Trophoblast cell (in vitro differentiated cells and primary cell): ENCODE measurements at places on chromosomes 2 and 18.

DNA sequence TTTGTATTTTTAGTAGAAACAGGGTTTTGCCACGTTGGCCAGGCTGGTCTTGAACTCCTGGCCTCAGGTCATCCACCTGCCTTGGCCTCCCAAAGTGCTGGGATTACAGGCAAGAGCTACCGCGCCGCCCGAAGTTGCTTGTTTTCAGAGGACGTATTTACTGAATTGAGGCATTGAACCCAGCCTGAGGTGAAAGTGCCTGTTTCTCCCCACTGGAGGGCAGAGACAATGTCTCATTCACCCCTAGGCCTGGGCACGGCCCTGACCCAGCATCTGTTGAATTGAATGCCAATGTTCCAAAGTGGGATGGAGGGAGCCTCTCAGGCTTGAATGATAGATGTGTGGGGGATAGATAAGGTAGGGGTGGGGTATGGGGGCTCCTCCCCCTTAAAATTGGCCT is 4.5 kb upstream of the TMBIM1 start:
- peak; percentile 25 for DNase-seq

DNA sequence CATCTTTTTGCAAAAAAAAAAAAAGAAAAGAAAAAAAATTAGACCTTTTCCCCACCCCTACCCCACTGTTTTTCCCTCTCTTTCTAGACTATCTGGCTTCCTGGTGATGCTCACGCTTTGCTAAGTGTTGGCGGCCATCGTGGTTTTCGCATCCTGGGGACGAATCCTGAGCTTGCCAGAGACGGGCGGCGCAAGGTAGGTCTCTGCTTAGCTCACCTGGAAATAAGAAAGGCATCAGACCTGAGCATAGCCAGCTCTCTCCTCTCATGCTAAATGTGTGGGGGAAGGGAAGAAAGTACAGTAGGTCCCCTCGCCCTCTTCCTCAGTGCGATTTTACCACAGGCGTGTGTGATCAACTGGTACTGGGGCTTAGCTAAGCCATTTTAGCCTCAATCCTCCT is 90.5 kb downstream of the KLHL29 start:
- no peak for DNase-seq

GRCh38 chr2:1614564-1614963 is 129.8 kb downstream of the PXDN start:
- no peak for DNase-seq

DNA sequence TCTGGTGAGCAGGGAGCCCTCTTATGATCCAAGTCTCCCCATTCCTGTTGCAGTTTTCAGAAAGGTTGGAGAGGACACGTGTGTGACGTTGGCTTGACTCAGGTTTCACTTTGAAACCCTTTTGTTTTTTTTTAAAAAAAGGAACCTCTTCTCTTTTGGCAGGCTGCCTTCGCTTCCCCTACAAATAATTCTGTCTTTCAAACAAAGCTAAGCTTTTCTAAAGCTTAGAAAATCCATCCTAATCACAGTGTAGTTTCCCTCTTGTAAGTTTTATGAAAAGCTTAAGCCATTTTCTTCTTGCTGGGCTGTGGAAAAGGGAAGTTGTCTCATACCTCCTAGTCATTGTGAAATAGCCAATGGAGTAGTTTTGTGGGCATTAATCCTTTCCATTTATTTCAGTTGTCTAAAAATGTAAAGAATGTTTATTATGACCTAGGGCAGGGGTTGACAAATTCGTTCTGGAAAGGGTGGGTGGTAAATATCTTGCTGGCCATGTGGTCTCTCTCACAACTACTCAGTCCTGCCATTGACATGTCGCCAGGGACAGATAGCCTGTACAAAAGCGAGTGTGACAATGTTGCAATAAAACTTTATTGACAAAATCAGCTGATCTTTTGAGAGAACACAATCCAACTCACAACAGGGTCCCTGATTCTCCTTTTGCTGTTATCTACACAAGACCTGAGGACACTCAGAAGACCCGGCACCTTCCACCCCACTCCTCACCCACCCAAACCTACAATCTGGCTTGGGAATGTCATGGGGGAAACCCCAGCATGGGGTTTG is 878.8 kb downstream of the RNF144A start:
- DNase-seq: peak; percentile 3

DNA sequence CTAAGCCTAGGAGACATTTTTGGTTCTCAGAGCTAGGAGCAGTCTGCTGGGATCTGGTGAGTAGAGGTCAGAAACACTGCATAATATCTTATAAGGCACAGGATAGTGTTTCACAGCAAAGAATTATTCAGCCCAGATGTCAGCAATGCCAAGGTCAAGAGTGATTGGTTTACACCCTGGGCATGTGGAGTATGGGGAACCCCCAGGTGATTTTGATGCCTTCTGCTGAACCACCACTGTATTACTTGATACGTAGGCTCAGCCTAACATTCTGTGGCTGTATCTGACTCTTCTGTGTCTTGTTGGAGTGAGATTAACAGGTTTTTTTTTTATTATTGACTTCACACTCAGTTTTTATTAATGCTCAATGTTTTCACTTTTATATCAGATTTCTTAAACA is 6.0 kb downstream of the DDX18 start:
- no peak for DNase-seq

DNA sequence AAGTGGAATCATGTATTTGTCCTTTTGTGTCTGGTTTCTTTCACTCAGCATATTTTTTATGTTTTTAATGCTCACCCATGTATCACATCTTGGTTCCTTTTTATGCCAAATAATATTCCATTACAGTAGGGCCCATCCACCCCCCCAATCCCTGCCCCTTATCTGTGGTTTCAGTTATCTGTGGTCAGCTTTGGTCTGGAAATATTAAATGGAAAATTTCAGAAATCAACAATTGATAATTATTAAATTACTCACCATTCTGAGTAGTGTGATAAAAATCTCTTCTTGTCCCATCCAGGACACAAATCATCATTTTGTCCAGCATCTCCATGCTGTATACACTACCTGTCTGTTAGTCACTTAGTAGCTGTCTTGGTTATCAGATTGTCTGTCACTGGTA is 66.7 kb downstream of the BIRC6 start:
- DNase-seq: no peak

GRCh38 chr2:167297292-167297691 is 409.0 kb downstream of the XIRP2 start:
- DNase-seq: no peak

DNA sequence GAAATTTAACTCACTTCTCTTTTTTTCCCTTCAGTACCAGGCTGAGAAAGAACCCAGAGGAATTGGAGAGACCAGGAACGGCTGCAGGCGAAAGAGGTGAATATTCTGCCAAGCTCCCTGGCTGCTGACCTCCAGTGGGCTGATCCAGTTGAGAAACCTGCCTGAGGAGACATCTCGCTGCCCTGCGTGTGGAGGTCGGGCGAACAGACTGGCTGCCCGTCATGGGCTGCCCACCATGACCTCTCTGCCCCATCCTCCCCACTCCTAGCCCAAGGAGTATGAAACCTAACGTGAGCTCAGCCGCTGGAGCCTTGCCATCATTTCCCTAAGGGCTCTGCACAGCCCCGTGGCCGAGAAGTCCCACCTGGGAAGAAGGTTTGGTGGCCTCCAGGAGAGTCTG is 148.8 kb upstream of the SALL3 start:
- DNase-seq: no peak

DNA sequence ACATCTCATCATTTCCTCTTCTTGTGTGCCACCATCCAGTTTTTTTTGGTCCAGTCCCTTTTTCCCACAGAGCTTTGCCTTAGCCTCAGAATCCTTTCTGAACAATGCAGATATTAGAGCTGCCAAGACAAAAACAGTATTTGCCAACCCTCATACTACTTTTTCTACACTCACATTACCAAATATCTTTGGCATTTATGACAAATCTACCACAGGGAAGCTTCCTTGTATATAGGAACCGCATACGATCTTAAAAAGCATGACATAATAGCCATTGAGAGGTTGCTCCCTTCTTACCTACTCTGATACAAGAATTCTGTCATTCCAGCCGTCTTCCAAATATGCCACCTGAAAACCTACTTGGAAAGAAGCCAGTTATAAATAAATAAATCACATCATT is 9.4 kb downstream of the ZNF24 start:
- no peak for DNase-seq

GRCh38 chr18:58495207-58495606 is 133.7 kb downstream of the ALPK2 start:
- DNase-seq: no peak

DNA sequence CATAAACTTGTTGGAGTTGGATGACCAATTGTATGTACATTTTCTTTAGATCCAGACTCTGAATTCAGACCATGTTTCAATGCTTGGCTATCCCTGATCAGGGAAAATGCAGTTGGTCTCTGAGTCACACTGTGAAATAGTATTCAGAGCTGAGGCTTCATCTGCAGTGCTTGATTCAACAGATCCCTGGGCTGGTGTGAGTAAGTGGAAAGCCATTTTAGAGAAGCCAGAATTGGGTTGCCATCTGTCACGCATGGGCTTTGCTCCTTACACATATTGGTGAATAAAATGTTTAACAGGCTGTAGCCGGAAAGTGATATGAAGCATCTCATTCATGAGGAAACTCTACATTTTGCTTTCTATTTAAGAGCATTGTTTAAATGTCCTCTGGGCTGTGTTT is 50.0 kb upstream of the ACYP2 start:
- DNase-seq: no peak

GRCh38 chr2:88753833-88754584 is 62.5 kb downstream of the RPIA start:
- no peak for DNase-seq

- DNase-seq: peak; percentile 68
These were observed 34.9 kb upstream of the MAT2A start for GRCh38 chr2:85503851-85504777.

DNA sequence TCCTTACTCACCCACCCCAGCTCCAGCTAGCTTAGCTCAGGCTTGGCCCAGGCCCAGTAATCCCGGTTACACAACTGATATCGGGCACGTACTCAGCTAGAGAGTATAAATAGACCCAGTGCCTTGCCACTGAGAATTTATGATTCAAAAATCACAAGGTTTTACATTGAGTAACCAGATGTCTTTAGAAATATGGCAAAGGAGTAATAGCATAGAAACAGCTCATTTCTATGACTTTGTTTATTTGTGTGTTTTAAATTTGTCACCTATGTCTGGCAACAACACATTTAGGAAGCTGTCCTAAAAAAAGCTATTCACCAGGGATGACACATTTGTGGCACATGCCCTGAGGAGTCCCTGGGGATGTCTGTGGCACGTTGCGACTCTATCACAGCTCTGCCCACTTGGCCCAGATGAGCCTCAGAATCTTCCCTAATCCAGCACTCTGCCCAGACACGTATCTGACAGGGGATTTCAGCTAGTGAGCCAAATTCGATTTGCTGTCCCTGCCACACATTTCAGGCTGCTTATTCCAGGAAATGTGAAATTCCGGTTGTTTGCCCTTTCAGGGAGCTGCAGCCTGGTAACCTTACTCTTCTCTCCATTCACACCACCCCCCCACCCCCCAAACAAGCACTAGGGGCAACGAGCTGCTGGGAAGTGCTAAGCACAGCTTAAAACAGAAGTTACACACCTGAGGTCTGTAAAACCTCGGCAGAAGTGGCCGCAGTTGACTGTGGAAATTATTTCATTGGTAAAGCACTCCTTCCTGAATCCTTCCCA is 85.4 kb upstream of the ZCCHC2 start:
- DNase-seq: peak; percentile 47

GRCh38 chr2:173664513-173664910 is 300.7 kb downstream of the SP3 start:
- DNase-seq: no peak

DNA sequence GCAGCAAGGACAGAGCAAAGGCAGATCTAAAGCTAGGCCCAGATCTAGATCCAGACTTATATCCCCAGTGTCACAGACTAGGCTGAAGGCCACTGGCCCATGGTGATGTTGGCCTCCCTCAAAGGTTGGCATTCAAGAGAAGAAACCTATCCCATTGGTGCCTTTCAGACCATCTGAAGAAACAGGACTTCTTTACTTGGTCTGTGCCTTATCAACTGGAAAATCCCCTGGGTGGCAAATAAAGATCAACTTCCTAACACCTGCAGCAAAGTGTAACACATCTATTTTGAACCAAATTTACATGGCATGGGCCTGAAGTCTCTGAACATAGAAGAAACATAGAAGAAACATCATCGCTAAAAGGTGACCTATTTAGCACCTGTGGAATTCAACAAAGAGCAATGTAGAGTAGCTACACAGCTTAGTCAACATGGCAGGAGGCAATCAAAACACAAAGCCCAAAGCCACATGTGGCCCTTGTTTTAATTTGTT is 35.8 kb downstream of the METTL4 start:
- DNase-seq: no peak

- no peak for DNase-seq
These were observed 88.0 kb downstream of the SMAD7 start for GRCh38 chr18:48862678-48863270.

GRCh38 chr2:42770288-42771131 is 6.6 kb upstream of the OXER1 start:
- peak; percentile 49 for DNase-seq

- no peak for DNase-seq
These were observed 89.1 kb downstream of the MEIS1 start for GRCh38 chr2:66523990-66524389.

GRCh38 chr2:234322766-234323465 is 174.0 kb downstream of the ARL4C start:
- DNase-seq: no peak

DNA sequence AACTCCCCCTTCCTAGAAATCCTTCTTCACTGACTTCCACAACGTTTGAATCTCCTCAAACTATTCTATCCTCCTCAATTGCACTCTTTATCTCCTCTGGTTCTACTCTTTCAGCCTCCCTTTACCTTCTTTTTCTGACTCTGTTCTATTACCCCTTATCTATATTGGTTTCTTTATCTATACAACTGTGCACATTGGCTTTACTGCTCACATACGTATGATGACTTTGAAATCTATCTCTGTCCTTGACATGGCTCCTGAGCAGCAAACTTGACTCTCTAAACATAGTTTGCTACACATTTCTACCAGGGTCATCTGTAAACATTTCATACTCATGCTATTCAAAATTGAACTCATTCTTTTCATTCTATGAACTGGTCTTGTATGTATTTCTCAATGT is 601.0 kb upstream of the LINC00305 start:
- no peak for DNase-seq

DNA sequence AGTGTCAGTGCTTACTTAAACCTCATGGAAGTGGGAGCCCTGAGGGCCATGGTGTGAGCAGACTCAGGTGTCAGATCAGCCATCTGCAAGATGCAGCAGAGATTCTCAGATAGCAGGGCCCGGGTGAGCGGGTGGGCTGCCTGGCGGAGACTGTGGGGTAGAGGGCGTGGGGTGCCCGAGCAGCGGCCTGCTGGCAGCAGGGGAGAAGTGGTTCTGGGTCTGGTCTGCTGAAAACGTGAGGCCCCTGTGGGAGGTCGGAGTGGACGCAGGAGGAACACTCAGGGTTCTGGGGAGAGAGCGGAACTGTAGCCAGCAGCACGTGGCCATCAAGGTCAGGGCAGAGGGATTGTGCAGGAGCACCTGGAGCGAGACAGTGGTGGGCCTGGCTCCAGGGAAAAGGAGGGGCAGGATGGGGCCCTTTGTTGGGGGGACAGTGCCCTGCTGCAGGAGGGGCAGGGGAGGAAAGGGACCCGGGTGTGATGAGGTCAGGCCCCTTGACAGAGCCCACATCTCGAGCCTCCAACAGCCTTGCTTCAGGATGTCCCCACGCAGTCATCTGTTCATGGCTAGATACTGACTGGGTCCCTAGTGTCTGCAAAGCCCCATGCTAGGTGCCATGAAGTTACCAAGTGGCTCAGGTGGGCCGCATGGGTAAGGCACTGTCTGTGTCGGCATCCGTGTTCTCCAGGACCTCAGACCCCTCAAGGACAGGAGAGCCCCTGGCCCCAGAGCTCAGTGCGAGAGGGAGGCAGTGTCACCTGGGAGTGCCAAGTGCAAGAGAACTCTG is 2.7 kb upstream of the ESPNL start:
- DNase-seq: no peak

GRCh38 chr2:24210106-24210455 is 35.2 kb downstream of the FAM228A start:
- no peak for DNase-seq
